ENCODE measurements at places on chromosomes 3 and 15.

GRCh38 chr15:83574345-83574744 lies 79.6 kb upstream of the ADAMTSL3 start:
- DNase-seq = no peak

- no peak for DNase-seq
These were observed 49.4 kb upstream of the ACVR2B start for GRCh38 chr3:38404286-38404685.

GRCh38 chr3:194773771-194774455 lies 88.2 kb downstream of the FAM43A start:
- no peak for DNase-seq

- DNase-seq = no peak
These were observed 140.4 kb downstream of the SLC9A9 start for GRCh38 chr3:143707848-143708247.

DNA sequence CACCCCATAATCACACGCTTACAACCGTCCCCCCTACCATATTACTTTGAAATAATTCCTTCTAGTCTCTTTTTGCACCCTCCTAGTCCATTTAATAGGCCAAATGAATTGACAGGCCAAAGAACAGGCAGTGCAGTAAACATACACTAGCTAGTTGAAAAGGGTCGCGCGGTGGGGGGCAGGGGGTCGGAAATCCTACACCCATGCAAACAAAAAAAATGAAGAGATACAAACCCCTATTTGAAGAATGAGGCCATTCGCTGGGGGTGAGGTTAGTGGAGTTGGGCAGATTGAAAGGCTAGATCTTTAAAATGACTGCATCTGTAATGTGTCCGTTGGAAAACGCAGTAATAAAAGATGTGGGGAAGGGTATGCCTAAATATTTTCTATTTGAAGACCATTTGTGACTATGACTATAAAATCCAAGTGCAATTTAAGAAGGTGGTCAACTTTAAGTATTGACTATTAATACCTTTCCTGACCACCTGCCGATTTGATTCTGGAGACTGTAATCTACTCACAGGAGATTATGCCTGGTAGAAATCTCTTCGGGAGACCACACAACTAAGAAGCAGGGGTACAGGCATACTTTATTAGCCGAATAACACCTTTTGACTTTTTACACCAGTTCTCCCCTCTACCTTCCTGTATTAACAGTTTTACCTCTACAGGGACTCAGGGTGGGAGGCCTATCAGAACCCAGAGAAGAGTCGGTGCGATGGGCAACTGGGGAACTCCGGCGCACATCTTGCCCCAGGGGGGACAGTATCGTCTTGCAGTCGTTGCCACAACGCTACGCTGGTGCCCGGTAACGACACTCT lies 762 bp upstream of the ARL6 start:
- no peak for DNase-seq

DNA sequence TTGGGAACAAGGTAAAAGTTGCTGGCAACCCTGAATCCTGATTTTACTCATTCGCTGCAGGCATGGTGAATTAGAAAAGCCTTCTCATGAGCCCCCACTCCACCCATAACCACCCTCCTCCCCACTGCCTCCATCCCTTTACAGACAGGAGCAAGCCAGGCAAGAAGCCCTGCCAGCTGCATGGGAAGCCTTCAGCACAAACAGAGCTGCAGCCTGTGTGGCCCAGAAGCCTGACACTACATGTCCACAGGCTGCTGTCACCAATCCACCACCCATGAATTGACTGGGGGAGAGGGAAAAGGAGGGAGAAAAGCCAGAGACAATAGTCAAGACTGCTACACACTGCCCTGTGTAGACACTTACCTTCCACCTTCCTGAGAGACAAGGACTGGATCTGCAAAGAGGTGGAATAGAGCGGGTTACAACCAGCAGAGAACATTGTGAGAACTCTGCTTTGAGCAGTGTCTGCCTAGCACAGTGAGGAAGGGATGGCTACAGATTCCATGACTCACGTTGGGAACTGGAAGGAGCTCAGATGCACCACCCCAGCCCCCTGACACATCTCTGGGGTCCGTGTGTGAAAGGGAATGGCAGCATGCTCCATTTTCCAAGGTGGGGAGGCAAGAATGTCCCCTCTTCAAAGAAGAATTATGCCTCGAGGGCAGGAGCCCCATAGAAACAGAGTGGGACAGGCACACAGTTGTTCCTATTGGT lies 33.9 kb downstream of the DZIP1L start:
- no peak for DNase-seq

GRCh38 chr15:85706779-85707518 lies 87.8 kb downstream of the KLHL25 start:
- peak; percentile 32 for DNase-seq

DNA sequence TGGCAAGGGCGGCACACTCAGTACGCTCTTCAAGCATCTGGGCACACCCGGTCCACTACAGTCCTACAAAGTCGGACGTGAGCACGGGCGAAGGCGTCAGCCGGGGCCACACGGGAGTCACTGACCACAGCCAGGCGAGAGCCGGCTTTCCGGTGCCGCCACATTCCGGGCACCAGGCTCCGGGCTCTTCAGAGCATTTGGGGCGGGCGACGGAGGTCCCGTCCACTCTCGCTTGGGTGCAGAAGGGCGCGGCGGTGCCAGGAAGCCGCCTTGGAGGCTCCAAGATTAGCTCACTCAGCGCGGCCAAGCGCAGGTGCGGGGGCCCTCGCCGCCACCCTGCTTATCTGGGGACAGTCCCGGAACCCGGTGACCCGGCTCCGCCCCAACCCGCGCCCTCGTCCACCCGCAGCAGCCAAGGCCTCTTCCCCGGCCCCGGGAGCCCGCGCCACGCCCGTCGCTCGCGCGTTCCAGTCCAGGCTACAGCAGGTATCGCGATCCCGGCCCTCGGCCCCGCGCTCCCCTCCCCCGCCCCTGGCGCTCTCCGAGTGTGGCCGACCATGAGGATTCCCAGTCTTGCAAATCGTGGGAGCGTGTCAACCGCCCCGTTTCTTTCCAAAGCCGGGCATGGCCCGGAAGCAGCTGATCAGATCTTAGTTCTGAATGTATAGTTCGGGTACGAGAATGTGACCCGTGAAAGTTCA lies at the start of gene ADPRH:
Gene ADPRH (plus strand): TSS at position 127 of the 701 bp plus-strand sequence. CDS start 2,678 bp downstream, outside the sequence.
- DNase-seq = peak; percentile 25

- no peak for DNase-seq
These were observed 152.6 kb upstream of the TPM1 start for GRCh38 chr15:62889734-62890505.

GRCh38 chr15:101654171-101654570 lies 2.0 kb upstream of the TM2D3 start:
- no peak for DNase-seq

GRCh38 chr3:140170612-140171011 lies 235.6 kb downstream of the CLSTN2 start:
- DNase-seq = no peak

GRCh38 chr3:149015393-149015792 lies 24.1 kb downstream of the GYG1 start:
- DNase-seq = no peak

GRCh38 chr3:64627471-64628321 lies 60.1 kb downstream of the ADAMTS9 start:
- no peak for DNase-seq

DNA sequence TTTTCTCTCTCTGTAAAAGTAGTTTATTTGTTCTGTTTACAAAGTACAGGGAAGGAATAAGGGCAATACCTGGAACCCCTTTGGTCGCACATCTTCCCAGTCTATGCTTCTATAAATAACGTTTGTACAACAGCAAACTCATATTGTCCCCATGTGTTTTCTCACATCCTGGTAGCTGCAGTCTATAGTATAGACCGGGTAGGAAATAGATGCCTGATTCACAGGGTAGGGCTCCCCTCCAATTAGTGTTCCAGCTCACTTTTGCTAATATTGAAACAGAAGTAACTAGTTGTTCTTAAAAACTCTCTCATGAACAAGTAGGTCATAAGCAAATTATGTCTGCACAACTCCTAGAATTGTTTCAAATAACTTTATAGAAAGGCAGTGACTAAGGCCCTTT lies 17.7 kb downstream of the ATG7 start:
- DNase-seq = no peak

DNA sequence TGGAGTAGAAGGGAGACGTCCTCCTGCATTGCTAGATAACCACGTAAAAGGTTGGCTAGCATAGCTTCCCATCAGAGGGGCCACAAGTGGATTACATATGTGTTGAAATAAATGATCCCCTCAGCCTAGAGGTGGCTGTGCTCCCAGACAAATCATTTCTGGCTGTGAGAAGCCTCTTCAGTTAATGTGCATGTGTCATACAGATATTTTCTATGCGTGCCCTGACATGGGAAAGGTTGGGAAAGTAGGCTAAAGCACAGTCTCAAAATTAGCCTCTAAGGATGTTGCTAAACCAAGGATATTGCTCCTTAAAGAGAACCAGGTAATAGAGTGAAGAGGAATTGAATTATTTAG lies 17.8 kb downstream of the USP3 start:
- no peak for DNase-seq

GRCh38 chr15:78243058-78243457 lies 8.7 kb upstream of the ACSBG1 start:
- no peak for DNase-seq

GRCh38 chr15:67085237-67085817 lies 19.9 kb downstream of the SMAD3 start:
- DNase-seq = no peak

DNA sequence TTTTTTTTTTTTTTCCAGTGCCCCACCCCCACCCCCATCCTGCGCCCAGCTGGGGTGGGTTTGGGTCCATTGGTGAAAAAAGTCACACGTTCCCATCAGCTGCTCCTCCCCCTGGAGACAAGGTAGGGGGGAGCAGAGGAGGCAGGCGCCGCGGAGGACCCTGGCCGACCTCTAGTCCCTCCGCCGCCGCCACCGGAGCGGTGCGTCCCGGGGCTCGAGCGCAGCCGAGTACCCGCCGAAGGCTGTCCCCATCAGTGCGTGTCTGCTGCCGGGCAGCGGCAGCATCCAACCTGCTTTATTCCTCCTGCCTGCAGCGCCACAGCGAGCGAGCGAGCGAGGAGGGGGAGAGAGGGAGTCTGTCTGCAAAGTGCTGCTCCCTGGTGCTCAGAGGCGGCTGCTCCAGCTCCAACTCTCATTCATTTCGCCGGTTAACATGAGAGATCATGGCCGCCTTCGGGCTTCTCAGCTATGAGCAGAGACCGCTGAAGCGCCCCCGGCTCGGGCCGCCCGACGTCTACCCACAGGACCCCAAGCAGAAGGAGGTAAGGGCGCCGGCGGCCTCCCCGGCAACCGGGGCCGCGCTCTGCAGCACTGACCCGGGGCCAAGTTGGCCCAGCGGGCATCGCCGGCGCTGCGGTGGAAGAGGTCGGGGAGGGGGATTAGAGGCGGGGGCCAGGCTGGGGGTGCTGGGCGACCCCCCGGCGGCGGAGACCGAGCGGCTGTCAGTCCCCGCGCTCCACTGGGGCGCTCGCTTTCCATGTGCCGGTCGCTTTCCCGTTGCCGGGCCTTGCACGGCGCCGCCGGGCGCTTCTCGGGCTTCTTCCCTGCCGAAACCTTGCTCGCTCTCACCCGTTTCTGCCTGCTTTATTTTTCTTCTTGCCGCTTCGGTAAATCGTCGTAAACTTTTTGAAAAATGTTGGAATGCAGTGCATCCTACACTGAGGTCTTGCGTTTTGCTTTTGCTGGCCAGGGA lies 1.3 kb downstream of the MED12L start:
- DNase-seq = peak; percentile 57

DNA sequence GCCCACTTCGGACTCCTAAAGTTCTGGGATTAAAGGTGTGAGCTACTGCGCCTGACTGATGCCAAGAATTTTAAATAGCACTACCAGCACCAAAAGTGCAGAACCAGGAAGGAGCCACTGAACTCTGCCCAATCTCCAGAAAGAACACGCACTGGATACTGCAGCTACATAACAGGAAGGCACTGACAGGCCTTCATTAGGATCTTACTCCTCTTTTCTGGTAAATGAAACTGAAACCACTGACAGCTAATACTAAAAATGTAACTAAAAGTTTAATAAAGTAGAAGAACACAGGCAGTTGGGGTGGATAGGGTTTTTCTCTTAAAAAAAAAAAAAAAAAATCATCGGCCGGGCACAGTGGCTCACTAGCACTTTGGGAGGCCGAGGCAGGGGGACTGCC lies 74.1 kb upstream of the CHRM5 start:
- DNase-seq = no peak
